ENCODE measurements at places on chromosomes 5 and 9.

DNA sequence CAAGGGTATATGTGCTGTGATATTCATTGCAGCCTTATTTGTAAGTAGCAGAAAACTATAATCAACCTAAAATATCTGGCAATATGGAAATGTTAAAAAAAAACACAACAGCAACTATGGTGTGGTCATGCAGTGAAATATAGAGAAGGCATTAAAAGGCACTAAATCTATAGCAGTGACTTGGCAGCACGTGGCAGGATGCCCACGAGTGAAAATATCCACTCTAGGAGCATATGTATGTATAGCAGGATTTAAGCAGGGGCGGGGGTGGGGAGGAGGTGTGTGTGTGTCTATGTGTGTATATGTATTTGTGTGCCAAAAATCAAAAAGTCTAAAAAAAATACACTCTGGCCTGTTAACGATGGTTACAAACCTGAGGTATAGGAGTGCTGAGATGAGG lies 115.6 kb downstream of the RPS23 start:
- no peak for DNase-seq

DNA sequence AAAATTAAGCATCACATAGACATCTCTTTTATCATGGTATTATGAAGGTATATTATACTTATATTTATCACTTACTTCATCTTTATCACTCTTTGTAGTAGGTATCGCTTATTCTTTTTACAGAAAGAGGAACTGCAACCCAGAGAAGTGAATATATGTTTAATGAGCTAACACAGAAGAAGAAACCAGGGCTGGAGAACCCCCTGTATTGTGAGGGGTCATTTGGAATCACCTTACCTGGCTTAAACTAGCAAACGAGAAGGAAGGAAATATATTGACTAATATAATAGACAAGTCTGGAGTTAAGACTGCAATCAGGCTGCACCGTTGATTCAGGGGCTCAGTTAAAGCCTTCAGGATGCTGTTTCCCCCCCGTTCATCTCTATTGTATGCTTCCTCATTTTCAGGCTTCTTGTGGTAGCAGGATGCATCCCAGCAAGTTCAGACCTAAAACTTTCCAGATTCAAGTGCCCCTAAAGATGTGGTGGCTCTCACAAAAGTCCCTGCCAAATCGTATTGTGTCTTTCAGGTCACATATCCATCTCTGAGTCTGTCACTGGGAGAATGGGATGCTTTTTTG lies 146.4 kb downstream of the GCNT1 start:
- DNase-seq = no peak

DNA sequence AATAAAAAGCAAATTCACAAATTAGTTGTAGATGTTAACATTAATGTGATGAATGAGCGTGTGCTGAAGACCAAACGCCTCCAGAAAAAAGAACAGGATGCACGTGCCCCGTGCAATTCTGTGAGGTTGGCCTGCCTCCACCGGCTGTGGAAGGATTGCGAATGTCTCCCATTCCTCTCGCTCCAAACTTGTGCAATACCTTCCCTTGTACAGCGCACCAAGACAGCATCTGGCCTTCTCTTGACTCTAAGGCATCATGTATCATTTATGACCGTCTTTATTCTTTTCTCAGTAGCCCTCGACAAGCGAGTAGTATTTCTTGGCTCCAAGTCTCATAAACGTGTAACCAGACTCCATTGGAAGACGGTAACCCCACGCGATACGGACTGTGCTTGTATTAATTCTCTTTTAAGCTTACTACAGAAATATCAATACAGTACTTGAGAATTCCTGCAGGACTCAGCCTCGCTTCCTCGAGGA lies 1.5 kb upstream of the TESK1 start:
- DNase-seq = peak; percentile 97

DNA sequence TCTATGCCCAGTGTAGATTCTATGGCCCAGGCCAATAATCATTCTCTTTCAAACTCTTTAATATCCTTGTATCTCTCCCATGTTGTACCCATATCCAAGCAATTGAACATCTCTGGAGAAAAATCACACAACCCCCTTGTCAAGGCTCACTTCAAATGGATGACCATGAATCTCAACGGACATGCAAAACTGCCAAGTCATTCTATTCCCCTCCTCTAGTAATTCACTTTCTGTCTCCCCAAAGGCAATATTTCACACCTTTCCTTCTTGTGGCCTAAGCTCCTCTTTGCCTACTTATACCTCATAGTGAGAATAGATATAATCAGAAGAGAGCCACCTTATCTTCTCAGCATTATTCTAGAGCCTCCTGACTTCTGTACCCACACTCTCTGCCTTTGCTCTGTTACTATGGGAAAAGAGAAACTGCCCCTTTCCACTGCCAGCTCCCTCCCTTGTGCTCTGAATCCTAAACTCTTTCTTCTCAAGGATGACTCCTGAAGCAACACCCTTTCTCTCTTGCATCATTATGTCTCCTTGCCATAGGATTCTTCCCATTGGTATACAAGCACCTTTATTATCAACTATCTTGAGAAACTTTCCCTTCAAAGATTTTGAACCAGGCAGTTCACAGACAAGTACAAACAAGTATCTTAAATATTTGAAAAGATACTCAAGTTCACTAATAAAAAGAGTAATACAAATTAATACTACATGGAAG lies 66.1 kb downstream of the RPS23 start:
- DNase-seq = no peak

GRCh38 chr5:107541400-107541799 lies 129.3 kb downstream of the EFNA5 start:
- DNase-seq = no peak

DNA sequence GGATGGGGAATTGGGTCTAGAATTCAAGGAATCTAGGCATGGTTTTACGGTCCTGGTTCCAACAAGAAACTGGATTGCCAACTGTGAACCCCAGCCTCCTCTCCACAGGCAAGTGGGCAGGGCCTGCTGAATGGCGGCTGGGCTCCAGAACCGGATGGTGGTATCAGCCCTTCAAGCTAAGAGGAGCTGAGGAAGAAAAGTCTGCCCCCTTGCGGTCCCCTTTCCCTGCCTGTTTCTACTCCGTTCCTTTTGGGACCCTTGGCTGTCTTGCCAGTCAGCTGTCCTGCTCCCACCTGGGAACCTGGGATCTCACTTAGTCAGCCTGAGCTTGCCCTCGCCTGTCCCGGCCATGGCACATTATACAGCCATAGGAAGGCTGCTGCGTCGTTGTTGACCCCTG lies 234.4 kb upstream of the DAPK1 start:
- no peak for DNase-seq

Data from lower leg skin (tissue), 4 donors.